Dorsolateral prefrontal cortex (tissue), 122 donors: ENCODE measurements at places on chromosomes 4 and X.

GRCh38 chr4:21979196-21979595, 30.6 kb upstream of the KCNIP4 start:
- no peak for DNase-seq

GRCh38 chr4:184763150-184763780, 29.4 kb upstream of the CENPU start:
- DNase-seq, result no peak

DNA sequence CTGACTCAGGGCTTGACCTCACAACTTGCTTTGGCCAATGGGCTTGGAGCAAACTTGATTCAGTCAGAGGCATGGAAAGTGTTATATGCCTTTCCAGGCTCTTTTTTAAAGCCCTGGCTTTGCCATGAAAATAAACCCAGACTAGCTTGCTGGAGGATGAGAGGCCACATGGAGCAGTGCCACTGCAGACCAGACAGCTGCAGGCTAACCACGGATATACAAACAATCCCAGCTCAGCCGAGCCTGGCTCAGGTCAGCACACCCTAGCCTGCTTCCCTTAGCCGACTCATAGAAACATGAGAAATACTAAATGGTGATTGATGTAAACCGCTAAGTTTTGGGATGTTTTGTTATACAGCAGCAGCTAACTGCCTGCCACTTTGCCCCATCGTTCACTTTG, 345.1 kb downstream of the ARHGAP10 start:
- DNase-seq, result no peak

- DNase-seq, result no peak
These were observed 21.7 kb downstream of the LETM1 start for GRCh38 chr4:1834047-1834775.

DNA sequence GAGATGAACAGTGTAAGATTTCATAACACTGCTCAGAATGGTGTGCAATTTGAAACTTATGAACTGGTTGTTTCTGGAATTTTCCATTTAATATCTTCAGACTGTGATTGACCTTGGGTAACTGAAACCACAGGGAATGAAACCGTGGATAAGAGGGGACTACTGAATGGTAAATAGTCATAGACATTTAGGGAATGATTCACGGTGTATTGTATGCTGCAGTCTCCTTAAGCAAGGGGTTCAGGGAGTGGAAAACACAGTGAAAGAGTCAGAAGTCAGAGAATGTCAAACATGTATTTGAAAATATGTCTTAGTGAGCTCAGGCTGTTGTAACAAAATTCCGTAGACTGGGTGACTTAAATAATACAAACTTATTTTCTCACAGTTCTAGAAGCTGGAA, 398.2 kb upstream of the DIPK2B start:
- DNase-seq, result no peak
